Brain (organoid and tissue), 16 donors: ENCODE measurements at places on chromosomes 12 and 14.

DNA sequence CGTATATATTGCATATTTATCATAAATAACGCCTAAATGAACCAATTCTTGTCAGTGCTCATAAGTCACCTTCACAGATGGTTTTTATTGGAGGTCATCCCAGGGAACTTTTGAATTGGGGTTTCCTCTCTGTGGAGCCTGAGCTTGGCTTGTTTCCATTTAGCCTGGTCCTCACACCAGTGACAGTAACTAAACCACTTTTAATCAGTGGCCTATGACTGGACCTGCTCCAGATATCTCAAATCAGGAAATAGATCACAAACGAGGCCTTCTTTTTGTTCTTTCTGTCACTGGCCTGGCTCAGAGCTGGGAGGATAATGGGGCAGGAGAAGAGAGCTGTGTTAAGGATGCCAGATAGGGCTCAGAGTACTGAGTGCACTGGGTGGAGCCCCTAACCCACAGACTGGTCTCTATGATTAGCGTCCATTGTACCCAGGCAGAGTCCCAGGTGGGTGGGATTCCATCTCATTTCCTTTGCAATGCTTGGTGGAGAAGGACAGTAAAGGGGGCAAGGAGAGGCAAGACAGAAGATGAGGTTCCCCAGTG lies 92.4 kb downstream of the NUAK1 start:
- no peak for DNase-seq

GRCh38 chr12:111590552-111590951 lies 8.6 kb downstream of the ATXN2 start:
- no peak for DNase-seq

- DNase-seq: no peak
Observed at GRCh38 chr12:117863002-117863709, 105.6 kb downstream of the KSR2 start.

DNA sequence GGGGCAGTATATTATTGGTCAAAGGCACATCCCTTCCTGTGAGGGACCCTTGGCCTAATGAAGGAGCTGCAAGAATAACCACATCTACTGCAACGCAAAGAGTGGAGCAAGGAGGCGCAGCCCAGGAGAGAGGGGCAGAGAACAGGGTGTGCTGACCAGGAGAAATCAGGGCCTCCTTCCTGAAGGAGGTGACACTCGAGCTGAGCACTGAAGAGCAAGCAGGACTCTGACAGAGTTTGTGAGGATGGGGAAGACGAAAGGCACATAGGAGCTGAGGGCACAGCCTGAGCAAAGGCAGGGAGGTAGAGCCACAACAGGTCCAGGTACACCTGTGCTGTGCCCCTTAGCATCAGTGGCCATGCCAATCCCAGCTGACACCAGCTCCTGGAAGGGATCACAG lies 60.6 kb downstream of the CCDC85C start:
- DNase-seq: no peak

DNA sequence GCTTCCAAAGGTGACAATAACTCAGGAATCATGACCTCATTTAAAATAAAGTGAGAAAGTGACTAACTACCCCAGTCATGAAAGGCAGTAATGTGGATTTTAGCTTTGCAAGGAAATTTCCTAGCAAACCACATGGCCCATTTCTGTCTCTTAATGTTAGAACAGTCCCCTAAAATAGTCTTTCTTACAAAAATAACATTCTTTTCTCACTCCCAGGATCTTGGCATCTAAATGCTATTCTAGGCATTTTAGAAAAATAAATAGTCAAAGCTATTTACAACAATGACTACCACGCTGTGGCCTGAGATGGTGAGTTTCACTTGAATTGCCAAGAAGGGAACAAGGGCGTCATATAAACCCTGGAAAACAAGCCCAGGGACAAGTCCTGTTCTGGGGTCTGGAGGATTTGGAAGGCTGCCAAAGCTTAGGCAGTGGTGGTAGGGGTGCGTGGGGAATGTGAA lies 101.2 kb upstream of the CCDC175 start:
- peak; percentile 51 for DNase-seq

- no peak for DNase-seq
Observed at GRCh38 chr12:69435644-69436043, 34.5 kb upstream of the FRS2 start.

DNA sequence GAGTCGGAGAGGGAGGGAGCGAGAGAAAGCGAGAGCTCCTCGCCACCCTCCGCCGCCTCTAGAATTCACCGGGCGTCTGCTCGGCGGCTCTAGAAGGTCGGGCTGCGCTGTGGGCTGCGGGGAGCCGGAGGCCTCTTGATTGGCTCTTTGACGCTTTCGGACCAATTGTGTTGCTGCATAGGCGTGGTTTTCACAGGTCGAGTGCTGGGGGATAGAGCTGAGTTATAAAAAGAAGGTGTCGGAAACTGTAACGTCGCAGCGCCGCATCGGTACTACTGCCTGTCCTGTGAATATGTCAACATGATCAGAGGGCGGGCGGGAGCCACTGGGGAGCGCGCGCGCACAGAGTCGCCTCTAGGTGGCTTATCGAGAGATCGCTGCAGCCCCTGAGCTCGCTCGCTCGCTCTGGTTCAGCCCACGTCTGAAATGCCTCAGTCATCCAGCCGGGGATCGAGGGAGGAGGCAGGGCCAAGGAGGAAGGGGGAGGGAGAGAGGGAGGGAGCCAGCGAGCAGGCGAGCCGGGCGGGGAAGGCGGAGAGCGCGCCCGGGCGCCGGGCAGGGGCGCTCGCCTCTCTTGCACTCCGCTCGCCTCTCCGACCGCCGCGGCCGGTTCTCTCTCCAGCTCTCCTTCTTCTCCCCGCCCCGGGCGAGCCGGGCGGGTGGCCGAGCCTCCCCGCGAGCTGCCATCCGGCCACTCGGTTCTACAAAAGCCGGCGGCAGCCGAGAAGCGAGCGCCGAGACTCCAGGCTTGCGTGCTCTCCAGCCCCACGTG lies at the start of gene TBX3:
TBX3 (minus strand) TSS at position 78 of the 772 bp plus-strand sequence. CDS start 975 bp downstream, outside the sequence.
- DNase-seq: peak; percentile 93
